ENCODE measurements at places on chromosomes 11 and 22.

DNA sequence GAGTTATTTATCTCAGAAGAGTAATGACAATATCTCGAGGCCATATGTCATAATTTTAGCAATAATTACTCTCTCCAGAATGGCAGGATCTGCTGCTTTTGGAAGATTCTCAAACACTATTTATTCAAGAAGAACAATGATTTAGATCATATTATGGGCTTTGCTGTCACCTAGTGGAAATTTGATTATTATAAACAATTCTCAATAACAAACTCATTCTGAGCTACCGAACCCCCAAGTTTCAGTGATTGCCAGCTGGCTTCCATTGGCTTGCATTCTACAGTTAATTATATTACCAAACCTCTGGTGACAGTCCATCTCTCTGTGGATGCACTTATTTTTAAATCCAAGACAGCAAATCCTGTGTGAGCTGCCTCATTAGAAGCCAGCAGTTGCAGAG, 27.9 kb upstream of the SLC36A4 start:
- DNase-seq, result no peak

DNA sequence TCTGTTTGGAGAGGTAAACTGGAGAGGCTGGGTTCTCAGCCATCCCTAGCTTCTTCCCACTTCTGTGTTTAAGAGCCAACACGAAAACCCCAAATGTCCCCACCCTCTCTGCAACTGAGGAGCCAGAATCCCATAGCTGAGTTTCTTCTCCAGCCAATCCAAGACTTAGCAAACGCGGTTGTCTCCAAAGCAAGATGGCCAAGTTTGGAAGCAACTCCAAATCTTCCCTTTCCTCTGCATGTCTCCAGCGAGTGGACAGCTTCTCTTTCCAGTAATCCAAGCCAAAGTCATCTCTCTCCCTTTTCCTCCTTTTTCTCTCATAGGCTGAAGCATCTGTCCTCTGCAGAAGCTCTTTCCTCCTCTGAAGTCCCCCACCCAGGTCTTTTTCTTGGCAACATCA, 539.2 kb downstream of the MIAT start:
- DNase-seq, result no peak

- DNase-seq, result no peak
Observed at GRCh38 chr11:48090174-48090573, 109.8 kb downstream of the PTPRJ start.

DNA sequence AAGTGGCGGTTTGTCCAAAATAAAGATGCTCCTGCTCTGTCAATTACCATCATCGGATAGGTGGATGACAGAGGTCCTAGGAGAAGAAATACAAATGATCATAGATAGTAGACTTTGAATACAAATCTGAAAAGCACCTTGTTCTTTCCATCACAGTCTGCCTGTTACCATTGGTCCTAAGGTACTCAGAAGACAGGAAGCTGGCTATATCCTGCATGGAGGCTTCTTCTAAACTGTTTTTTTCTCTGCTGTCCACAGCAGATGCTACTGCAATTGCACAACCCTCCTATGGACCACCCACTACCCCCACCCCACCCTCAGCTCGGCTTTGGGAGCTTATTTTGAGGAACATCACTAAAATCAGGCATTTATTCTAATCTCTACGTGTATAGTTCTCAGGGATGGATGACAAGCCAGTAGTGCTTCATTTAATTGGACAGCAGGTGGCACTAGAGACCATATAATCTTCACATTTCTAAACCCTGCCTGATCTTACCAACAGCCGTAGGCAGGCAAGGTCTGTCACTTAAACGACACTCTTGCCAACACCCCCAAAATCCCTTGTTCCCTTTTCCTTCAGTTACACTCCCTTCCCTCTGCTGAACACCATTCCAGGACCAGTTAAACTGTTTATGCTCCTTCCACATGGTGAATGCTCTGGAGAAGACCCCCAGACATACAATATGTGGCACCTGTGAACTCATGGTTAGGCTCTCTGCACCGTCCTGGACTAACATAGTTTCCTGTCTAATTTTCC, 6.6 kb upstream of the PTS start:
- DNase-seq, result peak; percentile 85

GRCh38 chr11:117143390-117143789, 697 bp upstream of the PAFAH1B2 start:
- peak; percentile 27 for DNase-seq

DNA sequence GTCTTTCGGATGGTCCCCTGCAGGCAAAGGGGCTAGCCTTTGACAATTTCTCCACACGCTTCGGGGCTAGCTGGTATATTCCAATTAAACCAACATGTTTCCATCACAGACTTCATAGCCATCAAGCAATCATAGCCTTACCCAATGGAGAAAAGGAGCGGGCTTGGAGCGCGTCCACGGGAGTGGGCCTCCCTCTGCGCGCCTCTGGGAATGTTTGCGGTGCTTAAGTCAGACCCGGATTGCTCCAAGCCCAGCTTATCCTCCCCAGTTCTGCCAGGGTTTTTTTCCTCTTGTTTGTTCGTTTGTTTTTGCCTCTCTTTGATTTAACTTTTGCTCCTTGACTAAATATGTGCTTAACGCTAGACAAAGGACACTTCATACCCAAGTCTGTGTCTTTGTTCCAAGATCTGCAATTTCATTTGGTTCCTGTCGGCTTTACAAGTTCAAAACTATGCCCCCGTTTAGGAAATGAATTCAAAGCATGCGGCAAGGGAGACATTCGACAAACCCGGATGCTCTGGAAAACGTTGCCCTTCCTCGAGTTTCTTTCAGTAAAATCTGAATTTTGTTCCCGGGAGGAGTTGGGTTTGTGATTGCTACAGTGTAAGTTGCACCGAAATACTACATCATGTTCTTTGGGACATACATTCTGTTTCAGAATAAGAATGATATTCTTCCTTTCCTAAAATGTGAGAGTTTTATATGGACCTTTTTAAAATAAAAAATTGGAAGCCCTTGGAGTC, 1.0 kb upstream of the GLB1L2 start:
- DNase-seq, result no peak
